Fibroblast of pulmonary artery (primary cell): ENCODE measurements at places on chromosomes 1 and 21.

DNA sequence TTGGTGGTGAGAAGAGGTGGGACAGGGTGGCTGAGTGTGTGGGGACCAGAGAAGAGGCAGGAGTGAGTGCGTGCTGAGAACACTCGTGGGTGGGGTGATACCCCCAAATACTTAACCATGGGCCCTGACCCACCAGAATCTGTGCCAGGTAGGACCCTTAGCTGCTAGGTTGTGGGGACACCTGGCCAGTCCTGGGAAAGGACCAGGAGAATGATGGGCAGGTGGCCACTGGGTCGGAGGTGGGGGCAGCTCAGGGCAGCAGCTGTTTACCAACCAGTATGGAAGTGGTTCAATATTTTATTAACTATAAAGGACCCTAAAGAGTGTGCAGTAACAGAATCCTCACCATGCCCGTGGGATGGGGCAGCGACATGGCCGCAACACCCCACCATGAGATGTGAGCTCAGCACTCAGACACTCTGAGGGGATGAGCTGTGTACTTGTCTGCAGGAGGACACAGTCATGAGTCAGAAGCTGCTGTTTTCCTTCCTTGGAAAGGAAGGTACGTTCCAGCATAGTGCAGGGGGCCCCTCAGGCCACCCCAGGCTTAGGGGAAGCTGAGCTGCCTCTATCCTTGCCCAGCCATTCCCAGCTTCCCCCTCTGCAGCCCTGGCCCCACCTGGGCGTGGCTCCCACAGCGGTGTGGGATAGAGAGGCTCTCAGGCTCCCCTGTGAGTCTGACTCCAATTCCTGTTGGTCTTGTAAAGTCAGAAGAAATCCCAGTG is 25.4 kb downstream of the TEX35 start:
- peak; percentile 51 for DNase-seq

GRCh38 chr1:245388687-245389086 is 233.9 kb downstream of the KIF26B start:
- DNase-seq = no peak

- no peak for DNase-seq
Observed at GRCh38 chr1:227540170-227541098, 22.9 kb upstream of the ZNF678 start.

GRCh38 chr1:208242941-208243526 is 1.1 kb downstream of the PLXNA2 start:
- DNase-seq = no peak

- DNase-seq = no peak
Observed at GRCh38 chr1:186736971-186737685, 56.9 kb upstream of the PTGS2 start.

DNA sequence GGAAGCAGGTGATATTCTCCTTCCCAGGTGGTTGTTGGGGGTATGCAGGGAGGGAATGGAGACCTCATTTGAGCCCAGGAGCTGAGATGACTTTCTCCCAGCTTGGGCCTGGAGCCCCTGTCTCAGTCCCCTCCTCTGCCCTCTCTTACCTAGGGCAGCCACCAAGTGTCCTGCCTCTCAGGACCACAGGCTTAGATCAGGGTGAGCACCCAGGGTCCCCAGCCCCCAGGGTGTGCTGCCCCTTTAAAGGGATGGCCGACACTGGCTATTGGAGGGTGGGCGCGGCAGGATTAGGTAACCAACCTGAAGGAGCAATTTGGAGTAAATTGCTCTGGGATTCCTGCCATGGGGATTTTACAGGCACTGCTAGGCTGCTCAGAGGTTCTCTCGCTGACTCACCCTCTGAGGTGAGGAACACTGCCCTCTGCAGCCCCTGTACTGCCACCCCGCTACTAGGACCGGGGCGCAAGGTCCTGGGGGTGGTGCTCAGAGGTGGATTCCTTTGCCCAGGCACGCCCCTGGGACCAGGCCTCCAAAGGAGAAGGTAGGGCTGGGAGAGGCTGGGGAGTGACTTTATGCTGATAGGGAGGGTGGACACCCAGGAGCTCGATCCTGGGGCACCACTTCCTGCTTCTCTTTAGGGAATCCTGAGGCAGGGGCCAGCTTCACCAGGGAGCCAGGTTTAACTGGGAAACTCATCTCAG is 1.5 kb downstream of the RPS6KA1 start:
- DNase-seq = peak; percentile 42

GRCh38 chr1:94061513-94062443 is 59.2 kb downstream of the ABCA4 start:
- peak; percentile 91 for DNase-seq

GRCh38 chr1:225378880-225379279 is 49.0 kb downstream of the LBR start:
- DNase-seq = peak; percentile 69

- no peak for DNase-seq
Observed at GRCh38 chr1:206960676-206961386, 9.4 kb downstream of the FCAMR start.

DNA sequence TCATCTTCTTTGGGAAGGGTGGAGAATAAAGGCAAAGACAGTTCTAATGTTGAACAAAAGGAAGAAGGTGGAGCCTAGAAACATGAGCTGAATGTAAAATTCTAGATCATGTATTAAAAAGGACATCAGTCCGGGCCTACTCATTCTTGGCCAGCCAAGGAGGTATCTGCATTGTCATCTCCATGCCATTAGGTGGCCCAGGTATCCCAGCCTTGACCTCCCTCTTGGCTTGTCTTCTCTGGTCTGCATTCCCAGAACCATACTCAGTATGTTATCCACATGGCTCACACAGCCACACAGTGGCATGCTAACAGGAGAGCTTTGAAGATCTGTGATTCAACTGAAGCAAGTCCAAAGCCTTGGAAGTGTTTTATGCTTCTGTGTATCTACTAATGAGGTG is 369.8 kb upstream of the KAZN start:
- DNase-seq = no peak

GRCh38 chr1:14615549-14616218 is 17.2 kb downstream of the KAZN start:
- DNase-seq = no peak

DNA sequence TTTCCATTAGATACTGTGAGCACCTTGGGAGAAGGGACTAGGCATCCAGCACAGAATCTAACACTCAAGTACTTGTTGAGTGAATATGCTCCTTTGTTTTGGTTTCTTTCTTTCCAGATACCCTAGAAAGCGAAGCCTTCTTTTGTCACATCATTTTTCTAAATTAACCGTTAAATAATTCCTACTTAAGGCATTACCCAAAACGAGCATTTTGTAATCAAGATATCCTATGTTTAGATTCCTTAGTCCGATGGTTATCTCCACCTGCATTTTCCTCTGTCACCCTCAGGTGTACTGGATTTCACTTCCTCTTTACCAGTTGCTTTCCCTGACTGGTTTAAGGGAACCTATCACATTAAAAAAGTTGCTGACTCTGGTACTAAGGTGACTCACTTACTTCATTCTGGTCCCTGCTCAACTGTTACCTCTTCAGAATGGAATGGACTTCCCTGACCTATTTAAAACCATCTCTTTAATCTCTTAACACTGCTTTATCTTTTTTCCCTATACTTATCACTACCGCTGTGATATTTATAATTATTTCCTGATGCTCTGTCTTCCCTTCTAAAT is 3.2 kb downstream of the B3GALNT2 start:
- DNase-seq = no peak

DNA sequence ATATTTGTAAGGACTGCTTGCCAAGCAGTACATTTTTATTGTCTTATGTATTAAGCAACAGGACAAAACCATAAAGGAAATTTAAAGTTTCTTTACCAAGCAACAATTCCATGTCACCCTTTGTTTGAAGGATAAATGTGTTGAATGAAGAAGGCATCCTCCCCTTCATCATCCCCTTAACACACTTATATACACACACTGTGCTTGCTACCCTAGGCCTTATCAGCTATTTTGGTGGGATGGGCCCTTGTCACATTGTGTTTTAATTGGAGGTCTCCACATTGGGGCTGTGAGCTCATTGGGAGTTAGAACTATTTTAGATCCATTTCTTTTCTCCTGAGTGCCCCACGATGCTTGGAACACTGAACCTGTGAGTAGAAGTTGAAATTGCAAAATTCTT is 1.9 kb downstream of the VANGL1 start:
- DNase-seq = no peak

DNA sequence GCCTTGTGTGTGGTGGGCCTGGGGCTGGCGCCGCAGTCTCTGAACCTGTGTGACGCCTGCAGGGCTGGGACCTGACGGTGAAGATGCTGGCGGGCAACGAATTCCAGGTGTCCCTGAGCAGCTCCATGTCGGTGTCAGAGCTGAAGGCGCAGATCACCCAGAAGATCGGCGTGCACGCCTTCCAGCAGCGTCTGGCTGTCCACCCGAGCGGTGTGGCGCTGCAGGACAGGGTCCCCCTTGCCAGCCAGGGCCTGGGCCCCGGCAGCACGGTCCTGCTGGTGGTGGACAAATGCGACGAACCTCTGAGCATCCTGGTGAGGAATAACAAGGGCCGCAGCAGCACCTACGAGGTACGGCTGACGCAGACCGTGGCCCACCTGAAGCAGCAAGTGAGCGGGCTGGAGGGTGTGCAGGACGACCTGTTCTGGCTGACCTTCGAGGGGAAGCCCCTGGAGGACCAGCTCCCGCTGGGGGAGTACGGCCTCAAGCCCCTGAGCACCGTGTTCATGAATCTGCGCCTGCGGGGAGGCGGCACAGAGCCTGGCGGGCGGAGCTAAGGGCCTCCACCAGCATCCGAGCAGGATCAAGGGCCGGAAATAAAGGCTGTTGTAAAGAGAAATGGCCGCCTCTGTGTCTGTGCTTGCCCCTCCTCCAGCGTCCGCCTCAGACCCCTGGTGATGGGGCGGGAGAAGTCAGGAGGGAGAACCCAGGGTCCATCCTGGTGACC is 788 bp downstream of the ISG15 start:
- DNase-seq = no peak

- DNase-seq = peak; percentile 88
Observed at GRCh38 chr1:12480748-12481362, 137.2 kb downstream of the DHRS3 start.

DNA sequence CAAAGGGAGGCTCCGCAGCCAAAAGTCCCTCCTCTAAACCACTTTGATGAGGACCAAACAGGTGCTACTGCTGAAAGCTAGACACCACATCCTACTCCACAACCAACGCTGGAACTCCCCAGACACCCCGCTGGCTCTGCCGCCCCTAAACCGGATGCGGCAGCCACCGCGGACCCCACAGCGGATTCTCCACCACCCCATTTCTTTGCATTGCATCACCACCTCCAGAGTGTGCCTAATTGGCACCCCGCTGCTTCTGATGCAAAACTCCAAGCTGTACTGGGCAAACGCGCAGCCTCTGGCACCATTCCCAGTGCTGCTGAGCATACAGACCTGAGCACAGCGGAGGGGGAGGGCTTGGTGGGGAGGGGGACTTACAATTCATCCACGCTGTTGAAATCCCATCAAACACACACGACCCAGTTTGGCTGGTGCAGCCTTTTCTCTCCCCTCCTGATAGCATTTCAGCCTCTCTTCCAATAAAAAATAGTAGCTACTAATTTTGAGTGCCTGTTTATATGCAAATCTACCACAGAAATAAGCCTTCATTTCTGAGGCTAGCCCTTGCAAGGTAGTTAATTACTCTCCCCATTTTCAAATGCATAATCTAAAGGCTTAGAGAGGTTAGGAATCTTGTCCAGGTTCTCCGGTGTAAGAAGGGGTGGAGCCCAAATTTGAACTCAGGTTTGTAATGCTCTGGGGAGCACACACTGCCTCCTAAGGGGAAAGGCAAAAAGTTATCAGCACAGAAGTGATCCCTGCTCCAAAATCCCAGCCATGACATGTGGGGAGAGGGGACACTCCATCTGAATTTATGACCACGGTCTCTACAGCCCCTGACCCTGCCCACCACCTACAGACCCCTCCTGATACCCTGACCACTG is 12.2 kb upstream of the RGS16 start:
- peak; percentile 68 for DNase-seq

- DNase-seq = no peak
Observed at GRCh38 chr1:143680304-143680703, 291.5 kb downstream of the FAM72C start.

DNA sequence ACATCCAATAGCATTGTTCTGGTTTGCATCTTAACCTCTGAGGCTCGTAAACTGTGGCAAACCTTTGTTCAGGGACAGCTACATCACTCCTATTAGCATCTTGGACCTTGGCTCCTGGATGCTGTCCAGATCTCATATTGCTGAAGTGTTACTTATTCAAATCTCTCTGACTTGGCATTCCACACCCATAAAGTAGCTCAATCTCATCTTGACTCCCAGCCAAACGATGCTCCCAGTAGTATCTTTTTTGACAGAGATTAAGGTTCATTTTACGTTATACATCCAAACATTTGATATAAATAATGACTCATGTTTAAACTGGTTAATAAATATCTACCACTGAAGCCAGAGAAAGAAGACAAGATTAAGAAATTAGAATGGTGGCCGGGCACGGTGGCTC is 4.4 kb upstream of the FLVCR1 start:
- no peak for DNase-seq

- no peak for DNase-seq
Observed at GRCh38 chr1:229836324-229836723, 210.3 kb downstream of the URB2 start.

GRCh38 chr1:98103617-98104285 is 182.9 kb upstream of the DPYD start:
- DNase-seq = peak; percentile 35

DNA sequence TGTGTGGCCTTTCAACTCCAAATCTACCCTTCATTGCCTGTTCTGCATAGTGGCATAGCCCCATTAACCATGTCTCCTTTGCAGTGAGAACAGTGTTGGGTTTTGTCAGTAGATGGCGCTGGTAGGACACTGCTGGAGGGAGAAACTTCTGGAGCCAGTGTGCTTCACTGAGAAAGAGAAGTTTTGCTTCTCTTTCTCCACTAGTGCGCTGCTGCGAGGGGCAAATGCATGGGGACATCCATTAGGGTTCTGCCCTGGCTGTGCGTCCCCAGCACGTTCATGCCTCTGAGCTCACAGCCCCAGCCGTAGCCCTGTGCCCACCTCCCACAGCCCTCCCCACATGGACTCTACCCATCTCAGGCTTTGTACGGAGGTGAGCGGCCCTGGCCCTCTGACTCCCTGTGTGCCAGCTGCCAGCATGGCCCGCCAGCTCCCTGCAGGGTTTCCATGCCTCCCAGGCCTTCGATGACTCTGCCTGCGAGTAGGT is 53.1 kb downstream of the RIMS3 start:
- peak; percentile 79 for DNase-seq

GRCh38 chr1:22052115-22053016 is at the start of gene CDC42:
Gene CDC42 (plus strand): TSS chr1:22052709. CDS start chr1:22078479, 25,770 bp downstream.
- DNase-seq = peak; percentile 97

DNA sequence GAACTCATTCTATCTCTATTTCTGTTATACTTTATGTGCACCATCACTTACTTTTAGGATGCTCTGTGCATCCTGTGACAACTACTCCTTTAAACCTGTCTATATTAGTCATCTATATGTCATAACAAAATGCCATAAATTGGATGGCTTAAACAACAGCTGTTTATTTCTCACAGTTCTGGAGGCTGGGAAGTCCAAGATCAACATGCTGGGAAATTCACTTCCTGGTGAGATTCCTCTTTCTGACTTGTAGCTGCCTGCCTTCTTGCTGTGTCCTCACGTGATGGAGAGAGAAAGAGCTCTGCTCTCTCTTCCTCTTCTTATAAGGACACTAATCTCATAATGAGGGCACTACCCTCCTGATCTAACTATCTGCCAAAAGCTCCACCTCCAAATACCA is 62.3 kb upstream of the RCOR3 start:
- DNase-seq = no peak
